NCI-H1436 treated with DMSO at 0.1 percent for 48 hours (cell line): ENCODE measurements at places on chromosomes 4 and X.

DNA sequence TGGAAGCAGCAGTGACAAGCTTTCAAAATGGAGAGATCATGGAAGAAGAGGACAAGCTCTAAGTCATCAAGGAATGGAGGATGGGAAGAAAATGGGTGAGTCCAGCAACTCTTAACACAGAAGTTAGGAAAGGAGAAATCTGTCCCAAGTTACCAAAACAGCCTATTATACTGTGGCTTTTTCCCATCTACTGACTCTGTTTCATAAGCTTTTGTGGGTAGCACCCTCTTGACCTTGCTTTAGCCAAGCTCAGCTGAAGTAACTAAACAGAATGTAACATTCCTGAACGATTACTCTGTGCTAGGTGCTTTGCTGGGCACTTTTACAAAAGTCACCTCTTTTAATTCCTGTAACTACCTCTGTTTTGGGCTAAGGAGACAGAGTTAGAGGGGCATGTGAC, 54.9 kb downstream of the MAP7D2 start:
- DNase-seq: no peak

- no peak for DNase-seq
Measured at GRCh38 chrX:41607264-41607832, 81.4 kb upstream of the GPR34 start.

- no peak for DNase-seq
Measured at GRCh38 chr4:158316264-158316663, 106.0 kb downstream of the TMEM144 start.

DNA sequence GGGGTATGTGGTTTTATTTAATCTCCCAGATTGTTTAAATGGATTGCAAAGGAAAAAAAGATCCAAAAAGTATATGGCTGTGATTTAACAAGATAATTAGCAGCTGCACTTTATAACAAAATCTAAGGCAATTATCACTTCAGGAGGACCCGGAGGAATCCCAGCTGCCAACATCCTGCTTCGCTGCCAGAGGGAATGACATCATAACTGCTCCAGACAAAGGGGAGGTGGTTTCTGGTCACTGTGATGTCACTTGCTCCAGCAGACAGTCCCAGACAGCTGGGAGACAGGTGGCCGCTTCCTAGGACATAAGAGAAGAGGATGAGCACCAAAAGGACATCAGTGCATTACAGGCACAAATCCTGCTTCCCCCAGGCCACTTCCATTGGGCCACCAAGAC, 371.0 kb downstream of the BCOR start:
- DNase-seq: no peak

- no peak for DNase-seq
Measured at GRCh38 chr4:40747207-40747835, 2.4 kb upstream of the NSUN7 start.

- no peak for DNase-seq
Measured at GRCh38 chrX:154471839-154472684, 7.0 kb downstream of the LAGE3 start.

DNA sequence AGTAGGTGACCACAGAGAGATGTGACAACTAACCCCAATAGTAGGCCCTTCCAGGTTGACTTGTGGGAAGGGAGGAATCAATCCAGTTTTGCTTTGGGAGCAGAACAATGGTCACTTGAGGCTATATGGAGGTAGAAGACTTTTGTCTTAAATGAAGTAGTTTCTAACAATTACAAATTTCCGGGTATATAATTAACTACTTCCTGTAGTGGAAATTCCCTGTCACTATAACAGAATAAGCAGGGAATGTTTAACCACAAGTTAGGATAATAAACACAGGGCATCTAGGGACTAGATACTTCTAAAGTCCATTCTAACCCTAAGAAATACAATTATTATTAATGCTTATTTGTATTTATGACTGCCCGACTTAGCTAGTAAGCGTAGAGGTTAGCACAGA, 99.0 kb upstream of the TRPC3 start:
- no peak for DNase-seq

- no peak for DNase-seq
Measured at GRCh38 chr4:99290848-99291786, at the start of gene ADH1A. Gene ADH1A (minus strand): TSS chr4:99290985. CDS start chr4:99290914, 71 bp downstream.

- no peak for DNase-seq
Measured at GRCh38 chr4:3413675-3414420, 27.9 kb upstream of the HGFAC start.

DNA sequence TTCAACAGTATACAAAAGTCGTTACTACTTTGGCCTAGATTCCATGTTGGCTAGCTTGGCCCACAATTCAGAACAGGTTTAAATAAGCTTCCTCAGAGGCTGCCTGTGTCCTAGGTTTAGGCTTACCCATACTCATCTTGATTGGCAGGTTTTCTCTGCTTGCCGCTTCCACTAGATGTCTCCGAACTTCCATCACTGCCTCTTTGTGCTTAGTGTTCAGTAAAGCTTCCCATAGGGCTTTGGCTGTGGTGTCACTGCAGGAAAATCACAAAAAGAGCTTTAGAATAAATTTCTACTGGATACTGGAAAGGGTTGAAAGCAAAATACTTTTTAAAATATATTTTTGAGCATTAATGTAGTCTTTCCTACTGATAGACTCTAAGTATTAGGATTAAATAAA, 52.4 kb downstream of the SCFD2 start:
- no peak for DNase-seq

GRCh38 chrX:101619364-101619763, 1.6 kb upstream of the ARMCX6 start:
- peak; percentile 73 for DNase-seq

DNA sequence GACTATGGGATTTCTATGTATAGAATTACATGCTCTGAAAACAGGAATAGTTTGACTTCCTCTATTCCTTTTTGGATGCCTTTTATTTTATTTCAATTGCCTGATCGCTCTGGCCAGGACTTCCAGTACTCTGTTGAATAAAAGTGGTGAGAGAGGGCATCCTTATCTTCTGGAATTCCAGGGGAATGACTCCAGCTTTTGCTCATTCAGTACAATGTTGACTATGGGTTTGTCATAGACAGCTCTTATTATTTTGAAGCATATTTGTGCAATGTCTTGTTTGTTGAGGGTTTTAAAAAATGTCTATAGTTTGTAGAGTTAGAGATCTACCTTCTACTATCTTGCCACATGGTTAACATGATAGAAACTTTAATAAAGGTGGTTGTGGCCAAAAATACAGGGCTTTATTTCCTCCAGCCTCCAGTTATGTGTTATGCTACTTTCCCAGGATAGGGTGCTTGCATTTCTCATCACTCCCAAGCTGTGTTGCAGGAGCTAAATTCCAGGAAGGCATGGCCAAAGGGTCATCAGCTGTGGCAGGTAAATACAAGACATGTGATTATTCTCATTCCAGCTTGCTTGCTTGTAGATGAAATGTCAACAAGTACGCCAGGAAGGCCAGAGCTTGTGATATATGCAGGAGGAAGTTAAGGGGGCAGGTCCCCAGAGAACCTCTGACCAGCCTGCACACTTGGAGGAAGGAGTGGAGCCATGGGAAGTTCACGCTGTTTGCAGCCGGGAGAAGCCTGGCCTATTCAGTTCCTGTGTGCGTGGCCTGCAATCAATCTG, 142.4 kb upstream of the CPXCR1 start:
- DNase-seq: no peak

GRCh38 chr4:150436598-150437370, 145.2 kb upstream of the MAB21L2 start:
- DNase-seq: no peak

DNA sequence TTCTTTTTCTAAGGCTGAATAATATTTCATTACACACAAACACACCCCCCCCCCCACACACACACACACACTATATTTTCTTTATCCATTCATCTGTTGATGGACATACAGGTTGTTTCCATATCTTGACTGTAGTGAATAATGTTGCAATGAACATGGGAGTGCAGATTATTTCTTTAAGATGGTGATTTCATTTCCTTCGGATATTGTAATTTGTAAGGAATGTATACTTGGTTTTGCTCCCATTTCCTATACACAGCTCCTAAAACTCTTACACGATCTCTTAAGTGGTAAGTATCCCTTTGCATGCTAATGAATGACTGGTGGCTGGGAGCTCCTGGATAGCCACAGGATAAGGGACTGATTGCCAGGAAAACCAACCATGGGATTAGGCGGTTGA, 14.7 kb upstream of the RBMXL3 start:
- DNase-seq: no peak

GRCh38 chrX:48165241-48165640, 31.4 kb downstream of the SSX5 start:
- DNase-seq: no peak

GRCh38 chr4:36737691-36738090, 456.3 kb downstream of the DTHD1 start:
- no peak for DNase-seq

DNA sequence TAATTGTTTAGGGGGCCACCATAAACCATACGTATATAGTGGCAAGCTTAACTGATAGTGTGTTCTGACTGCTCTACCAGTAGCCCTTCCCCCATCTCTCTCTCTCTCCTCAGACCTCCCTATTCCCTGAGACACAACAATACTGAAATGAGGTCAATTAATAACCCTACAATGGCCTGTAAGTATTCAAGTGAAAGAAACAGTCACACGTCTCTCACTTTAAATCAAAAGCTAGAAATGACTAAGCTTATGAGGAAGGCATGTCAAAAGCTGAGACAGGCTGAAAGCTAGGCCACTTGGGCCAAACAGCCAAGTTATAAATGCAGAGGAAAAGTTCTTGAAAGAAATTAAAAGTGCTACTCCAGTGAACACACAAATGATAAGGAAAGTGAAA, 78.0 kb downstream of the PRDM5 start:
- no peak for DNase-seq

- DNase-seq: no peak
Measured at GRCh38 chr4:53208753-53209152, 157.1 kb downstream of the SCFD2 start.

DNA sequence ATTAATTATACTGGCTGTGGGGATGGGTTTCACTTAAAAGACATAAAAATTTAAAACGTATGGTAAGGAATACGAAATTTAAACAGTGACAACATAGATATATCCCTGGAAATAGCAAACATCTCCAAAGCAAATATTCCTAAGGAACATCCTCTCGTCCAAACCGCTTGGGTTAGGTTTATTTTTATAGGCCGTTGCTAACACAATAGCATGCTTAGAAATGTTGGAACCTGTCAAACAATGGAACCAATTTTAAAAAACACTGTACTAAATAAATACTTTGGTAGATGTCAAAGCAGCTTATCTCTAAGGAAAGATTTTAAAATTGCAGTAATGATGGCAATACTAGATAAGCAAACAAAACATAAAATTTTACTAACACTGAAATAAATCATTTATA, 45.4 kb downstream of the SEC24D start:
- no peak for DNase-seq

GRCh38 chr4:80308466-80308822, 27.1 kb upstream of the CFAP299 start:
- DNase-seq: no peak

GRCh38 chr4:141458501-141458900, 177.9 kb upstream of the IL15 start:
- DNase-seq: no peak

DNA sequence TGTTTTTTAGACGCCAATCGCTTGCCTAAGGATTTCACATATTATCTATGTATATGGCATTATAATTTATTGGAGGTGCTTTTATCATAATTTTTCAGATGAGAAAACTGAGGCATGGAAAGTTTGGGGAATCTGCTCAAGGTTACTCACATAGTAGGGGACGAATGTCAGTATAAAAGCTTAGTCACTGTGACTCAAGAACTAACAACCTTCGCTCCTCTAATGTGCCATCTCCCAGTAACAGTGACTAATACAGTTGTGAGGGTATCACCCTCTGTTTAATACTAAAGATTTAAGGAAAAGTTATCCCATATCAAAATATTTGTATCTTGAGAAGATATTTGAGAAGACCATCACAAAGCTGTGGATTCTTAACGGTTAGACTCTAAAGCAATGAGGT, 353.1 kb upstream of the SPOCK3 start:
- no peak for DNase-seq

GRCh38 chr4:88738180-88738579, 40.6 kb upstream of the NAP1L5 start:
- no peak for DNase-seq

GRCh38 chr4:47617607-47618006, 132.5 kb downstream of the ATP10D start:
- no peak for DNase-seq

- DNase-seq: no peak
Measured at GRCh38 chr4:6307891-6308290, 38.2 kb downstream of the WFS1 start.

DNA sequence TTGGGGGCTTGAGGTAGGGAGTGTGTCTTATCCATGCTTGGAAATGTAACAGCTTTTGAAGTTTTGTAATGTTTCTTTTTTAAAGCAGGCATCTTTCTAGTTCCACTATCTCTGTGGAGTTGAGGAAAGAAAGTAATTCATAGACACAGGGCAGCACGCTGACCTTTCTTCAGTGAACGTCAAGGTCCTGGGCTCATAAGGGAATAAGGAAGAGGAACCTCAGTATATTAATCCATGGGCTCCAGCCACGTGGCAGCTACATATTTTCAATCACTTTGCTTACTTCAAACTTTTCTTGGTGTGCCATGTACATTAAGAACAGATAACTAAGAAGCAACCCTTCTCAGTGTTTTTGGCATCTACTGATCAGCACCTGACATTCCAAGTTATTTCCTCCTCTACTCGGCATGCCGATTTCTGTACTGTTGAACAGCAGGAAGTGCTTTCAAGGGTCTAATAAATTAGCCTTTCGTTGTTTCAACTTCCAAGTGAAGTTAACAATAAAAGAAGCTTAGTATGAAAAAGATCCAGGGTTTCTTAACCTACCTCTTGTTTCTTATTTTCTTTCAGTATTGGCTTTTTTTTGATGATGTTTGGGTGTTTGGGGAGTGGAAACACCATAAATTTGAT, 88.2 kb downstream of the SORBS2 start:
- no peak for DNase-seq

GRCh38 chr4:41611881-41612871, 74.2 kb downstream of the LIMCH1 start:
- DNase-seq: no peak

- no peak for DNase-seq
Measured at GRCh38 chrX:74187211-74187610, 116.8 kb upstream of the ZCCHC13 start.

GRCh38 chrX:27731962-27732361, 75.8 kb upstream of the MAGEB10 start:
- DNase-seq: no peak

- DNase-seq: no peak
Measured at GRCh38 chrX:16196829-16197228, 29.5 kb downstream of the MAGEB17 start.

DNA sequence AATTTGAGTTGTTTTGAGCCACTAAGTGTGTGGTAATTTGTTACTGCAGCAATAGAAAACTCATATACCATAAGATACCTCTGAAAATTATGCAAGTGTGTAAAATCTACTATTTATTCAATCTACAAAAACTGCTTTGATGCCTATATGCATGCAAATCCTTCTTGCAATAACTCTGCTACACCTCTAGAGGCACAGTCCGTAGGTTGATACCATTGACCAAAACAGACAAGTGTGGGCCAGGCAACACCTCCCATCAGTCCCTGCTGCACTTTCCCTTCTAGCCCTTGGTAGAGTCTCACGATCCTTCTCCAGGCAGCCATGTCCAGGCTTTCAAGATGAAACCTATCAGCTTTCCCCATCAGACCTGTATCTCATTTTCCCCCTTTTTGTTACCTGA, 48.8 kb upstream of the FAM9A start:
- DNase-seq: no peak

- no peak for DNase-seq
Measured at GRCh38 chr4:54495091-54495490, 162.7 kb upstream of the KIT start.

GRCh38 chrX:85622635-85623034, 243.2 kb upstream of the POF1B start:
- DNase-seq: no peak
